Calu3 (cell line): ENCODE measurements at places on chromosomes 13 and 19. TPM values are rescaled to one million over a fixed set of nuclear protein-coding genes. Genes with fewer than 3 reads are reported as not detected.

The FRY gene
- 3.2 and 6.2 TPM in 2 replicates for total RNA-seq

The HCN2 gene
- 0.09 and 0.32 TPM in 2 replicates for total RNA-seq

The MYO1F gene
- 1.3 TPM in 1 of 2 replicates, not detected in the other for total RNA-seq

The ZNF552 gene
- total RNA-seq, result 24.0 and 24.8 TPM in 2 replicates

The ZSWIM4 gene
- total RNA-seq, result 10.7 and 11.5 TPM in 2 replicates

The SBK3 gene
- 0.57 and 0.78 TPM in 2 replicates for total RNA-seq

The ADAMTSL5 gene
- 9.5 and 9.6 TPM in 2 replicates for total RNA-seq

The YJEFN3 gene
- 10.4 and 12.9 TPM in 2 replicates for total RNA-seq

The IGFL2 gene
- not detected in 2 replicates for total RNA-seq

The CATSPERD gene
- total RNA-seq, result not detected in 2 replicates

- no peak for DNase-seq
- no peak overlapping the region for H3K27ac ChIP-seq
- peaks cover 34% of the 10 kb centered on the region for H3K4me1 ChIP-seq
- peaks cover 21% of the 10 kb centered on the region for H3K36me3 ChIP-seq
- no peak overlapping the region for H3K4me3 ChIP-seq
- no peaks in the 10 kb centered on the region for H3K27me3 ChIP-seq
These were observed 52.8 kb downstream of the ELF1 start for GRCh38 chr13:40966298-40966697.

DNA sequence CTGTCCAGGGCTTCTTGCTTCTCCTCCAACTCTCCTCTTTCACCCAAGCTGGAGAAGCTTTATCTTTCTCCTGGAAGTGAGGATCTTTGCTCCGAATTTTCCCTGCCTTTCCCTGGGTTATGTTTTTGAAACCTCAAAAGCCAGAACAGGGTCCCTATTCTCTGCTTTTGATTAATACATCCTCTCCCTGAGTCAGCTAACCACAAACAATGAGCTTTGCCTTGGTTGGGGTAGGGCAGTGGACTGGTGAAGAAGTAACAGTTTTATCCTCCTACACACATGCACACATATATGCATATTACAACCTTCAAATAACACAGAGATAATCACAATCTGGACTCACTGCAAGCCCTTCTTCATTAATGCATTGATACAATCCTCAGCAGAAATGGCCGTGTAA is 44.6 kb downstream of the DLEU7 start:
- DNase-seq, result no peak
- H3K27me3 ChIP-seq, result peaks cover 14% of the 10 kb centered on the region
- no peaks in the 10 kb centered on the region for H3K36me3 ChIP-seq
- no peak overlapping the region for H3K4me3 ChIP-seq

- H3K4me1 ChIP-seq, result peaks cover 23% of the 10 kb centered on the region
- peak within 1 kb of the TSS; percentile 61 for H3K4me3 ChIP-seq
- peaks cover 49% of the 10 kb centered on the region for H3K27me3 ChIP-seq
- no peak for DNase-seq
- H3K27ac ChIP-seq, result no peak within 1 kb of the TSS
These were observed at the start of gene CKM for GRCh38 chr19:45322744-45323281. CKM (minus strand) TSS chr19:45322875; CDS start chr19:45319713, 3,162 bp downstream.

DNA sequence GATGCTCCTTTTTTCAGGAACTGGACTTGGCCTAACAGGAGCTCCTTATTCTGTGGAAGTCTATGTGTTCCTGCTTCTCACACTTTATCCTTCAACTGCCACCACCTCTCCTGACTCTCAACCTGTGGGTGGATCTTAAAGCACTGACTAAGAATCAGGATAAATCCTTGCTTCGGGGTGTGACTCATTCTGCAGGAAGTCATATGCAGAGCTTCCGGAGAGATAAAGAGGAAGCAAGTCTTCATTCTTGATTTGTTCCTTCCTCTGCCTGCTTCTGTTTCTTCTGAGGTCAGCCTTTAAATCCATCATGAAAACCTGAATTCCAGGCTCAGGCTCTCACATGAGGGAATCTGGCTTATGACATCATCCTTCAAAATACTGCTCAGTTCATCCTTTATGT is 137.1 kb upstream of the ATXN8OS start:
- H3K4me3 ChIP-seq, result no peak overlapping the region
- H3K4me1 ChIP-seq, result no peaks in the 10 kb centered on the region
- no peaks in the 10 kb centered on the region for H3K36me3 ChIP-seq
- no peak for DNase-seq
- H3K27ac ChIP-seq, result no peak overlapping the region

DNA sequence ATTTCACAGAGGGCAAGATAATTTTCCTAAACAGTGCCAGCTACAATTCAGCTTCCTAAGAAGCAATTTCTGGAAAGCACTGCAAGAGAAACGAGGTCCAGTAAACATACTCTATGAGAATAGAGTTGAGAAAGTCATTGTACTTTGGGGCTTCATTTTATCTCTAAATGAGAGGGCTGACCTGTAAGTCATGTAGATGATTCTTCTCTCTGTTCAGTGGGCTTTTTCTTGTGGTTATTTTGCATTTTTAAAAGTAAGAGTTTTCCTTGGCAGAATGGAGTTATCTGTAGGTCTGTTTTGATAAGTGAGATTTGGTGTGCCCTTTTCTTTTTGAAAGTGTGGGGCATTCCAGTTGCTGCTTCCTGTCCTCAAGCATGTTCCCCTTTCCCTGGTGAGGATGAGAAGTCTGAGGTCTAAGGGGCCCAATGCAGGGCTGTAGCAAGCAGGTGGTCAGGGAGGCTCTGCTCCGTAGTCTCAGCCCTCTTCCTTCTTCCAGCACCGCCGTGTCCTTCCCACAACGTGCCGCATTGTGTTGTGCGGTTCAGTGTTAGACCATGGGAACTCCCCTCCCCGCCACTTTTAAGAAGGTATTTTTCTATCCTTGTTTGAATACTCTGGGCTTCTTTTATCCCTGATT is 86.3 kb downstream of the ARHGEF7 start:
- no peak for DNase-seq
- no peaks in the 10 kb centered on the region for H3K27me3 ChIP-seq
- H3K4me3 ChIP-seq, result no peak overlapping the region
- no peaks in the 10 kb centered on the region for H3K4me1 ChIP-seq

GRCh38 chr13:96958286-96958891 is 35.9 kb downstream of the OXGR1 start:
- no peaks in the 10 kb centered on the region for H3K4me1 ChIP-seq
- H3K27me3 ChIP-seq, result no peaks in the 10 kb centered on the region
- no peak overlapping the region for H3K27ac ChIP-seq
- no peak overlapping the region for H3K4me3 ChIP-seq

DNA sequence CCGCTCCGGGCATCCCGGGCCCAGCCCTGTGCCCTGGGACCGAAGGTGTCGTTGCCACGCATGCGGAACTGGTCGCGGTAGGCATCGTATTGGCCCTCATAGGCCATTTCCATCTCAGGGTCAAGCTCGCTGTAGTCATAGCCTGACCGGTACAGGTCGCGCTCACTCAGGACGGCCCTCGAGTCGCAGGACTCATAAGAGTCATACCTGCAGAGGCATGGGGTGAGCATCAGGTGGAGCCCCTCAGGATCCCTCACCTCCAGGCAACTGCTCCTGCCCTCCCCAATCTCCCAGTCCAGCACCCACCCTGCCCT is 17.4 kb downstream of the AKAP8L start:
- no peak overlapping the region for H3K27ac ChIP-seq
- H3K36me3 ChIP-seq, result peaks cover 48% of the 10 kb centered on the region
- no peak overlapping the region for H3K4me3 ChIP-seq
- no peak for DNase-seq

DNA sequence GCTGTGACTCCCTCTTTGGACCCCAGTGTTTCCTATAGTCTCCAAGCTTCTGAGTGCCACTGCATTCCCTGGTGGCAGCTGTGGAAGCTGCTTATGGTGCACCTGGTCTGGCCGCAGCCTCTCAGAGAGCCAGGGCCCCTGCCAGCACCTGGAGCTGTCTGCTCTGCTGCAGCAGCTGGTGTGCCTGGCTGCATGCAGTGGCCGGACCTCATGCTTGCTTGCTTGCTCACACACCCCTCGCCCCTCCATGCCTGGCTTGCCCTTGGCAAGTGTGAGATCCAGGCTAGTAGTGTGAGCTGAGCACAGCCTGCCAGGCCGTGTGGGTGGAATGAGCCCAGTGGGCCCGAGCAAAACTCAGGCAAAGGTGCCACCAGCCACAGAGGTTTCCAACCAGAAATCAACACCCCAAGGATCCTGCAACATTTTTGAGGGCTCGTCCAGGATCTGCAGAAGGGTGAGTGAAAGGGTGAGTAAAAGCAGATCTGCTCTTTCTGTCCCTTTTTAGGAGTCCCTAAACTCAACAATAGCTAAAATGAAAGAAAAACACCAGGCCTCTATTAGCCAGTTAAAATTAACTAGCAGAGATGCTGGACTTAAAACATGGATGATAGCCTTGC is 7.6 kb upstream of the MLLT1 start:
- H3K27ac ChIP-seq, result no peak overlapping the region
- H3K4me3 ChIP-seq, result no peak overlapping the region
- H3K27me3 ChIP-seq, result no peaks in the 10 kb centered on the region
- no peaks in the 10 kb centered on the region for H3K36me3 ChIP-seq
- DNase-seq, result no peak

DNA sequence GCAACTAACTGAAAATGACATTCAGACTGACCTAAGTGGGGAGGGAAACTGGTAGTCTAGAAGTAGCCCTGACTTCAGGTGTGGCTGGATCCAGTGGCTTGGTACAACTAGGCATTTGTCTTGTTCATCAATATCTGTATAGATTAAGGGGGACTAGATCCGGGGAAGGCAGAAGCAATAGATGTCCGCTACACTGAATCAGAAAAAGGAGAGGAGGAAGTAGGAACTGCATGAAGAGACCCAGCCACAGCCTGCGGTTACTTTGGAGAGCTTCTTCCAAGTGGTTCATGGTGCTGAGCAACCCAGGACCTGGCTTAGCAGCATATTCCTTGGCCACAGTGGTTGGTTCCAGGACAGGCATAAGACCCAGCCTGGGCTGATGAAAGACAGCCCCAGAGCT is 9.9 kb upstream of the PRODH2 start:
- peaks cover 6% of the 10 kb centered on the region for H3K36me3 ChIP-seq
- no peak for DNase-seq
- no peak overlapping the region for H3K4me3 ChIP-seq
- H3K27me3 ChIP-seq, result peaks cover 77% of the 10 kb centered on the region
- no peak overlapping the region for H3K27ac ChIP-seq
- H3K4me1 ChIP-seq, result no peaks in the 10 kb centered on the region

GRCh38 chr19:55258476-55258827 is 365 bp downstream of the PPP6R1 start:
- H3K4me1 ChIP-seq, result peaks cover 32% of the 10 kb centered on the region
- peak overlapping the region; percentile 92 for H3K27ac ChIP-seq
- no peak for DNase-seq
- H3K36me3 ChIP-seq, result peaks cover 41% of the 10 kb centered on the region
- no peaks in the 10 kb centered on the region for H3K27me3 ChIP-seq
- peak overlapping the region; percentile 96 for H3K4me3 ChIP-seq

DNA sequence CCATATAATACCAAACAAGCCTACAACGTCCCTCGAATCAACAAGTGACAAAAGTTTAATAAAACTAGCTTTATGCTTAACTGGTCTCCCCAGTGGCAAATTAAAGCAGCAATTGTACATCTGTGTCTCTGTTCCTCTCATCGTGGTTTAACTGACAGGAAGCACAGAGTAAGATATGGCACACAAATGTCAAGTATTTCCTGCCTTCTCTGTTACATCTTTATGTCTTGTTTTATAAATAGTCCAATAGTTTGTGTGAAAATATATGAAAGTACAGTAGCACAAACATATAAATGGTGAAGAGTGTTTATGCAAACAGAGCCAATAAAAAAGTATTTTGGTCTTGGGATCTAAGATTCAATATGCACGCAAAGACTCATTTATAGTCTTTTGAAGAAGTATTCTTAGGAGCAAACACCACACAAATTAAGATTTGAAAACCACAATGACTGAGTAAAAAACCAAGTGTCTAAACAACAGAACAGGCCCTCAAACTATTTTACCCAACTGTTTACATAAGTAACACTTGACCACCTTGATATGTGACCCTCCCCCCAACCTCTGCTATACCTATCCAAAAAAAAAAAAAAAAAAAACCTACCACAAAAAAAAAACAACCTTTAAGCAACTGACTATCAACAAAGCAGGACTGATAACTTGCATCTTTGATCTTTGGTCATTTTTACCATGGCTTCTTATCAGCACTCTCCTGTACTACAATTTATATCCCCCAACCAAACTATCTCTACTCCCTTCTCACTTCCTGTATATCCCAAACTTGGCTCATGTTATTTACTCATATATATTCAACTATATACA is 14.0 kb downstream of the ELF1 start:
- peaks cover 18% of the 10 kb centered on the region for H3K36me3 ChIP-seq
- H3K4me3 ChIP-seq, result peak overlapping the region; percentile 16
- no peaks in the 10 kb centered on the region for H3K27me3 ChIP-seq
- peaks cover 23% of the 10 kb centered on the region for H3K4me1 ChIP-seq

DNA sequence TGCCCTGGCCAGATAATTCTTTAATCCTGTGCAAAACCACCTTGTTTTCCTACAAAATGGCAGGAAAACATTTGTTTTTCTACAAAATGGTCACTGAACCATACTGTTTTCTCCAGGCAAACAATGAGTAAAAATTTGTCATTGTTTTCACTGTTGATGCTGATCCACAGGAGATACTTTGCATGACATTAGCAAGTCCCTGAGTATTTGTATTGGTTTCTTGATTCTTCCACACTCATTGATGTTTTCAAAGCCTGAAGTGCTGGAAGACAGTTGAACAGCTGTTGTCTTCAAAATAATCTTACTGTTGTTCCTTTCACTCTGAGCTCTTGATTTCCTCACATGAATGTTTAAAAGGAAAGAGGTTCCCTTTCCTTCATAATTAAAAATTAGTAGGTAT is 123.1 kb upstream of the HTR2A start:
- no peak overlapping the region for H3K4me3 ChIP-seq
- H3K27ac ChIP-seq, result no peak overlapping the region
- H3K36me3 ChIP-seq, result no peaks in the 10 kb centered on the region
- H3K27me3 ChIP-seq, result no peaks in the 10 kb centered on the region
- DNase-seq, result no peak

- DNase-seq, result no peak
- no peaks in the 10 kb centered on the region for H3K36me3 ChIP-seq
- H3K27me3 ChIP-seq, result no peaks in the 10 kb centered on the region
- peaks cover 24% of the 10 kb centered on the region for H3K4me1 ChIP-seq
- no peak overlapping the region for H3K4me3 ChIP-seq
These were observed 391.6 kb downstream of the KCNRG start for GRCh38 chr13:50406831-50407230.

DNA sequence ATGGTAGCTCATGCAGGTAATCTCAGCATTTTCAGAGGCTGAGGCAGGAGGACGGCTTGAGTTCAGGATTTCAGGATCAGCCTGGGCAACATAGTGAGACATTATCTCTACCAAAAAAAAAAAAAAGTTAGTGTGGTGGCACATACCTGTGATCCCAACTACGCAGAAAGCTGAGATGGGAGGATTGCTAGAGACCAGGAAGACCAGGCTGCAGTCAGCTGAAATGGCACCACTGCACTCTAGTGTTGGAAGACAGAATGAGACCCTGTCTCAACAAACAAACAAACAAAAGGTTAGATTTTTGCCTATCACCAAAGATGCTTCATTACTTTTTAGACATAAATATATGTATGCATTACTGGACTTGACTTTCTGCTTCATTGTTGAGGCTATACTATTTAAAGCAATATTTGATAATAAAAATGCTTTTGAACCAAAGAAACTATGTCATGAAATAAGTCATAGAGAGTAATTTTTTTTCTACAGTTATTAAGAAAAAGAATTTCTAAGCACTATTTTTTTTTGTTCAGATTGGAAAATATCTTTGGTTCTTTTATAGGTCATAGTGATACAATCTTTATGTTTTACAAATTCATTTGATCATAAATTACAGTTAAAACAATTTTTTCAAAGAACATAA is 1180.1 kb upstream of the ATXN8OS start:
- no peak overlapping the region for H3K4me3 ChIP-seq
- no peaks in the 10 kb centered on the region for H3K4me1 ChIP-seq

GRCh38 chr13:114071410-114071809 is 61.0 kb downstream of the RASA3 start:
- no peaks in the 10 kb centered on the region for H3K4me1 ChIP-seq
- no peak overlapping the region for H3K4me3 ChIP-seq
- H3K27me3 ChIP-seq, result no peaks in the 10 kb centered on the region
- DNase-seq, result no peak
